ENCODE measurements at places on chromosomes 4 and X. TPM values are rescaled to one million over a fixed set of nuclear protein-coding genes. Genes with fewer than 3 reads are reported as not detected.

The CT45A1 gene
- not detected for total RNA-seq

The MAGEA2B gene
- total RNA-seq, result not detected

The TFE3 gene
- 37.1 TPM for total RNA-seq

The BEND4 gene
- 0.27 TPM for total RNA-seq

The DKK2 gene
- total RNA-seq, result 0.24 TPM

The LETM1 gene
- 62.5 TPM for total RNA-seq
